NCI-H1417 treated with DMSO at 0.1 percent for 48 hours (cell line): ENCODE measurements at places on chromosomes 3 and 15.

DNA sequence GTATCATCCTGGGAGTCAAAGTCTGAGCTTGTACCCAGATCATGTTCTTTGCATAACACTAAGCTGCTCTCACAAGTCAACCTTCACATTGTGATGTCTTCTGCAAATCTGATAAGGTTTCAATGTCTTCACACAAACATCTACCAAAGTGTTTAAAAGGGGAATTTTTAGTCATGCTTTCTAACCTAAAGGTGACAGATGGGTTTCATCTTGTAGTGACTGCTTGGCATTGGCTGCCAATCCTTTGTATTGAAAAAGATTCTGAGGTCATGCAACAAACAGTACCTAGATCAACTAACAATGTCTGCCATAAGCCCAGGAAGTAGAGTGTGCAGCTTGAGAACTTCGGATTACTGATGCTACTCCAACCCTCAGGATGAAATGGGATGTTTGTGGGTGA is 43.6 kb upstream of the DIPK2A start:
- no peak for DNase-seq

DNA sequence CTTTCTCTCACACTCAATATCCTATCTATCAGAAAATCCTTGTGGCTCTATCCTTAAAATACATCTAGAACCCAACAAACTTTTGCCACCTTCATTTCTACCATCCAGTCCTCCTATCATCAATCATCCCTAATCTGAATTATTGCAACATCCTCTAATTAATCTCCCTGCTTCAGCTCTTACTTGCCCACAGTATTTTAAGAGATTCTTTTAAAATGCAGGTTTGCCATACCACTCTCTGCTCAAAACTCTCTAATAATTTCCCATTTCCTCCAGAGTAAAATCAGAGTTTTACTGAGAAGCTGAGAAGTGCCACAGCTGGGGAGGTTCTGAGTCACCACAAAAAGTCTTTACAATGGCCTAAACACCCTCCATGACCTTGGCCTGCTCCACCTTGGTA is 234.3 kb upstream of the ZPLD1 start:
- no peak for DNase-seq

GRCh38 chr3:153219146-153219545 is 57.1 kb downstream of the RAP2B start:
- DNase-seq = no peak

- no peak for DNase-seq
Measured at GRCh38 chr15:75713338-75713895, 769 bp upstream of the CSPG4 start.

DNA sequence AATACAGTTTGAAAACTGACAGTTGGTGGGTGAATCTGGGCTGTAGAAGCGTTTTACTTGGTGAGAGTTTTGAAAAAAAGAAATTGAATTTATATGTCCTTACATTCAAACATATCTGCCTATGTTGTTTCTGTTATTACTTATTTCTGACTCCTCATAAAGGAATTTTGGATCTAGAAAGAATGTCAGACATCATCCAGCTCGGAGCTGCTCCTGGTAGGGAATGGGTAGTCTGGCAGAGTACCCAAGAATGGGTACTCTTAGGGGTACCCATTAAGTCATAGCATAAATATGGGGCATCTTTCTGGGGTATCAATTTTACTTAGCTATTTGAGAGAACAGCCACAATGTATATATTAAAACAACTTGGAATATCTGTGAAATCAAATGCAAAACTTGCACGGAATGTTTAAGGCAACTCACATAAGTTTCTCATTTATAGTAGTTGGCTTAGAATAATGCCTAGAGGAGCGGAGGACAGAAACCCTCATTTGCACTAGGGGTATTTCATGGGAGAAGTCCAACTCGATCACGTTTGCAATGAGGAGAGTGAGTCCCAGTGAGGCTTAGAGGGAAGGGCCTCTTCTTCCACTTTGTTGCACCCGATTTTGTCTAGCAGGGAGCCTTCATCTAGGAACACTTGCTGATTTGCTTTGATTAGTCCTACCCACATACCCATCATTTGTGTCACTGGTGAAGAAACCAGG is 2.4 kb upstream of the LARP6 start:
- no peak for DNase-seq

GRCh38 chr3:66406163-66406562 is 94.7 kb downstream of the LRIG1 start:
- DNase-seq = no peak

DNA sequence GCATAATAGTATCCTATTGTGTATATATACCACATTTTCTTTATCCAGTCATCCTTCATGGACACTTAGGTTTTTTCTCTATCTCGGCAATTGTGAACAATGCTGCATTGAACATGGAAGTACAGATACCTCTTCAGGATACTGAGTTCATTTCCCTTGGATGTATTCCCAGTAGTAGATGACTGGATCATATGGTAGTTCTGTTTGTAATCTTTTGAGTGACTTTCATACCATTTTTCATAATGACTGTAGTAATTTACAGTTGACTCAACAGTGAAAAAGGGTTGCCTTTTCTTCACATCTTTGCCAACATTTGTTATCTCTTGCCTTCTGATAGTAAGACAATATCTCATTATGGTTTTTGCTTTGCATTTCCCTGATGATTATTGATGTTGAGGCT is 21.8 kb downstream of the MYH15 start:
- DNase-seq = no peak

DNA sequence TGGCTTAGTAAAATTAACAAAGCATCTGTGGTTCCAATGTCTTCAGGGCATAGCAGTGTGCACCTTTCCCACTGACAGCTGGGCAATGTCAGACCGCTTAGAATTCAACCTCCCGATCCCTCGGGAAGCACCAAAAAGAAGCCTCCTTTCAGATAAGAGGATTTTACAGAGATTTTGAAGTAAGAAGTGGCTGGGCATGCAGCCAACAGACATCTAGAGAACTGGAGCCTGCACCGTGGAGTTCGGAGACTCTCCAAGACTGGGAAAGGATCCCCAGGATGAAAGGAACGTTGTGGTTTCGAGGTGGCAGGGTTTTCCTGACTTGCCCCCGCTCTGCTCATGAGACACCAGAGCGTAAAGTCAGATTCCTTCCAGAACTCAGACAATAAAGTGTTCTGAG is 5.3 kb downstream of the FAM174B start:
- DNase-seq = no peak

- DNase-seq = no peak
Measured at GRCh38 chr3:122967356-122967755, 60.2 kb downstream of the SEMA5B start.

DNA sequence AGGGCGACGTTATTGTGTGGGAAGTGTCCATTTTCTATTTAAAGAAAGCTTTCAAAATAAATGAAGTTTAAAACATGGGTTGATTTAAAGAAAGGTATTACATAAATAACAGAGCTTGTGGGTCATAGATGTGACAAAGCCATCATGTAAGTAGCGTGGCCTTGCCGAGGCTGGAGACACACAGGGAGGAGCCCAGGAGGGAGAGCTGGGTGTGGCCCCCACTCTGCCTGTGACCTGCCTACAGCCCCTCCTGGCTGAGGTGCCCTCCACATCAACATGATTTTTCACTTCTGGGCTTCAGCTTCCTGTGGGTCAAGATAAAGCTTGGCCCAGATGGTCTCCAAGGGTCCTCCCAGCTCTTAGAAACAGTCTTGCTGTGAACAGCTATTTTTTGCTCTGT is 12.5 kb upstream of the MGLL start:
- no peak for DNase-seq

- no peak for DNase-seq
Measured at GRCh38 chr3:40207796-40208195, 101.7 kb upstream of the EIF1B start.

- no peak for DNase-seq
Measured at GRCh38 chr3:58044691-58045483, 36.7 kb downstream of the FLNB start.

DNA sequence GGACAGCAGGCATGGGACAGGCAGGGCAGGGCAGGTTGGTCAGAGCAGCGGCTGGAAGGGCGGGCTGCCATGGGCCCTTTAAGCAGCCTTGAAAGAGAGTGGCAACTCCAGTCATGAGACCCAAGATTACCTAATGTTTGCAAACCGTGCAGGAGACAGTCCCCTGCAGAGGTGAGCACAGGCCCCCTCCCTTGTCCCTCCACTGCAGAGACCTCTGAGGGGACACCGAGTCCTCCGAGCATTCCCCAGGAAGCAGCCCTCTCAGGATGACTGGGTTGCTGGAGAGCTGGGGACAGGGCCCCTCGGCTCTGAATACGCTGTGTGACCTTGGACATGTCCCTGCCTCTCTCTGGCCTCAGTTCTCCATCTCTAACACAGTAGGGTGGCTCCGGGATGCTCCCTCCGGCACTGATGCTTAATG is 81.4 kb downstream of the IQSEC1 start:
- DNase-seq = no peak

GRCh38 chr3:196517162-196517800 is 2.1 kb upstream of the SMCO1 start:
- DNase-seq = no peak
